ENCODE measurements at places on chromosomes 11 and 22.

GRCh38 chr11:104064034-104064630 is 27.7 kb downstream of the DDI1 start:
- no peak for DNase-seq

- DNase-seq = no peak
These were observed 32.2 kb downstream of the LRRC74B start for GRCh38 chr22:21077884-21078508.

GRCh38 chr11:96008161-96008720 is 84.3 kb upstream of the MTMR2 start:
- no peak for DNase-seq

DNA sequence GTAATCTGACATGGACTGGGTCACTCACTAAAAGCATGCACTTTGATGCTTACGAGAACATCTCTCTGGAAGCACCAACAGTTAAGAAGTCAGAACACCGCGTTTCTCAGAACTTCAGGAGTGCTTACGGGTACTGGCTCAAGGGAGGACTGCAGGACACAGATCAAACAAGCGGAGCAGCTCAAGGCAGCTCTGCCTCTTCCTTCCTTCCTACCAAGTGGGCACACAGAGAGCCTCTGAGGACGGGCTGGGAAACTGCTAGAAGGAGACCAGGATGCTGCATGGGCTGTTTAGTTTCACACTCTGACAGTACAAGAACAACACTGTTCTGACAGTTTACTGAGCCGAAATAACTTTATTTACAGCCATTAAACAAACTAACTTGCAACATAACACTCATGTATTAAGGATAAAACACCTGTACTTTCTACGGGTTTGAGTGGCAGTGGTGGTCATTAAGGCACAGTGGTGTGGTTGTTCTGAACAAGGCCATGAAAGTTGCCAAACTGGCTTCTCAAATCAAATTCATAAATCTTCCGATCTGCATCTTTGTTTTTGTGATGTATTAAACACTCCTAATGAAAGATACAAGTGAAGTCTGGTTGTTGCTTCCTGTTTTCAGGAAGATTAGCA is 37.5 kb downstream of the ARFGAP3 start:
- DNase-seq = no peak

GRCh38 chr11:12749442-12749841 is 75.2 kb downstream of the TEAD1 start:
- DNase-seq = no peak

GRCh38 chr11:93059117-93059957 is 89.9 kb downstream of the MTNR1B start:
- DNase-seq = no peak

DNA sequence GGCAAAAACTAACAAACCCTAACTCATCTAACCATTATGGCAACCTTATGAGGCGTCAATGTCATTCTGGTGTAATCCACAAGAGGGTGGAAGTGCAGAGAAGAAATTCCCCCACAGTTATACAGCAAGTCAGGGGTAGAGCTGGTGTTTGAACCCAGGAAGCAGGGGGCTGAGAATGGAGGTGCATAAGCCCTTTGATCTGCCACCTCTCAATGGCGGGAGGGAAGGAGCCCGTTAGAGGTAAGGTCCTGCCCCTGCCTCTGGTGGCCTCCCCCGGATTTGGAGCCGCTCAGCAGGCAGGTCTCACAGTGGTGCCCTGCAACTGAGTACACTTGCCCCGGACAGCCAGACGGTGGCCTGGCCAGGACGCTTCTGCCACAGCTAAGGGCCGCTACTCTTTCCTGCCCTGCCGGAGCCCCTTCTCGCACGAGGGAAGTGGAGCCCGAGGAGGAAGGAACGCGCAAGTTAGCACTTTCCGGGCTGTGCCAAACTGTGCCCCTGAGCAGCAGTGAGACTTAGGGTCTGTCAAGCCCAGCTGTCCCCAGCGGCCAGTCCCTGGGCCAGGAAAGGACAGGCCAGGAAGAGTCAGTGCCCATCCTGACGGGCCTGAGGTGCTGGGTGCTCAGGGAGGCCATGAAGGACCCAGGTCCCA is 1.1 kb downstream of the FXYD2 start:
- no peak for DNase-seq

- DNase-seq = no peak
These were observed 90.8 kb upstream of the KCNQ1OT1 start for GRCh38 chr11:2790568-2790921.

DNA sequence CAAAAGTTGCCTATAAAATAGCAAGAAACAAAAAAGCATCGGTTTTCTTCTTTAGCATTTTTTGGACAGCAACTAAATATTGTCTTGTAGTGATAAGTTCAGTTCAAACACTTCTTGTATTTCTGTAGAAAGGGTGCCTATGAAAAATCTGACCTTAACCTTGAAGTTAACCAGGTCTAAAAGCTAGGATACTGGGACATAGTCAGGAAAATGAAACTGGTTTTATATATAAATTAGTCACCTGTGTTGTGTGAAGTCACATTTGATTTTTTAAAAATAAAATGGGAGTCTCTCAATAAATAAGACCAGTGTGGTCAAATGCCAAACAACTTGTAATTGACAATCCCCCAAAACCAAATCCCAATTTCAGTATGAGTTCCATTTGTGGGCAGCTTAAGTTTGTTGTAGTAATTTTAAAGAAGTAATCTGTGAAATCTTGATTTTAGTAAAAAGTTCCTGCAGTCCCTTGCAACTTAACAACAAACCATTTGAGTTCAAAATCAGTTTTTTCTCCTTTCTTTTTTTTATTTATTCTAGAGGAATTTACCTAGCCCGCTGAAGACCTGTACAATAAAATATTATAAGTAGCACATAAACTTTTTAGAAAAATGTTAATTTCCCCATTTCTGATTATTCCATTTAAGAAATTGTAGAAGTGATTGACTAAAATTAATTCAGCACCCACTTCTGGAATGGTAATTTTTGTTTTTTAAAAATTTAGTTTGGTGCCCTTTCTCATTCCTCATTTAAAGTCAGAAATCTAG is 84.5 kb upstream of the PPARA start:
- DNase-seq = no peak

DNA sequence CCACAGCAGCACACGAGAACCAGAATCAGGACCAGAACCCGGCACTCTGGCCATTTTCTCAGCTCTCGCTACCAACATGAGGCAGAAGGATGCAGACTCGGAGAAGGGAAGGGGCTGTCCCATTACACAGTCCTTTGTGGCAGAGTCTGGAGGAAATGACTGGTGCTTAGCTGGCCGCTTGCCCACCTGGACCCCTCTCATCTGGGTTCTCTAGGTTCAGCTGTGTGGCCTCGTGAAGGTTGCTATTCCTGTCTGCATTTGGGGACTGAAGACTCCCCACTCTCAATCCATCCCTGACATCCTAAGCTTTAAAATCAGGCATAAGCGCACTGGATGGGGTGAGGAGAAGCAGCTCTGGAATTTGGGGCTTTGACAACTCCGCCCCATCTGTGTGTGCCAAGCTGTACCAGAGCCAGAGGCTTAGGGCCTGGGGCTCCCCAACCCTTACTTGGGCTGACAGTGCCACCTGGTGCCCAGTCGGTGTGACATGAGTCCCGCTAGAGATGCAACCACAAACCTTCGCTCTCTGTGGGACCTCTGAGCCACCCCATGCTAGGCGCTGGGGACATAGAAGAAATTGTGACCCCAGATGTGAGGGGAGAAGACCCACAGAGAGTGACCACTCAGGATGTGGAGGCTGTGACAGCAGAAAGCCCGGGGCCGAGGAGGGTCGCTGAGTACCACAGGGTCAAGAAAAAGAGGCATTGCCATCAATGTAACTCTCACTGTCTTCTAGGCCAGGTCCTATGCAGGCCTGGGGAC is 35.8 kb upstream of the FCHSD2 start:
- DNase-seq = peak; percentile 56

DNA sequence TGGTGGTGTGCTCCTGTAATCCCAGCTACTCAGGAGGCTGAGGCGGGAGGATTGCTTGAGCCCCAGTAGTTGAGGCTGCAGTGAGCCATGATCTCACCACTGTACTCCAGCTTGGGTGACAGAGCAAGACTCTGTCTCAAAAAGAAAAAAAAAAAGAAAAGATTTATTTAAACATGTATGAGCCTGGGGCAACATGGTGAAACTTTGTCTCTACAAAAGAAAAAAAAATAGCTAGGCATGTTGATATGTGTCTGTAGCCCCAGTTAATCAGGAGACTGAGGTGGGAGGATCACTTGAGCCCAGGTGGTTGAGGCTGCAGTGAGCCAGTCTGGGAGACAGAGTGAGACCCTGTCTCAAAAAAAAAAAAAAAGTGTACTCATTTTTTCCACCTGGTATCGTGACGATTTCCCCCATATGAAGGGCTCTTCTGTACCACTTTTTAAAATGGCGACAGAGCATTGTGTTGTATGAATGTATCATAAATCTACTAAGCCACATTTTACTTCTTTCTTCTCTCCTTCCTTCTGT is 16.4 kb upstream of the KCTD14 start:
- DNase-seq = no peak

GRCh38 chr11:30342736-30343166 is 19.8 kb downstream of the ARL14EP start:
- no peak for DNase-seq

GRCh38 chr11:78244546-78245255 is 56.0 kb downstream of the USP35 start:
- no peak for DNase-seq

DNA sequence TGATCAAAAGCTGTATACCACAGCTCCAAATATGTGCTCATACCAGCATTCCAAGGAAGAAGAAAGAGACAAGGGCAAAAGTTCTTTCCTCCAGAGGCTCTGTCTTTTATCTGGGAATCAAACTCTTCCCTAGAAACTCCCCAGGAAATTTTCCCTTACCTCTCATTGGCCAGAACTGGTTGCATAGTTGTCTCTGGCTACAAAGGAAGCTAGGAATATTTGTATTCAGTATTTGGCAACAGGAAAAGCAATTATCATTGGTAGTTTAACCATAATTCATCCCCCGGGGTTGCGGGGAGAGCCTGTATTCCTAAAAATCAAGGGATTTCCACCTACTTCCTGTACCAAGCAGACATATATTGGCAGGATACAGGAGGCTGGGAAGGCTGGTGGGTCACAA is 10.5 kb upstream of the ZFTA start:
- DNase-seq = no peak

GRCh38 chr11:86787656-86788055 is 12.7 kb upstream of the PRSS23 start:
- DNase-seq = no peak

DNA sequence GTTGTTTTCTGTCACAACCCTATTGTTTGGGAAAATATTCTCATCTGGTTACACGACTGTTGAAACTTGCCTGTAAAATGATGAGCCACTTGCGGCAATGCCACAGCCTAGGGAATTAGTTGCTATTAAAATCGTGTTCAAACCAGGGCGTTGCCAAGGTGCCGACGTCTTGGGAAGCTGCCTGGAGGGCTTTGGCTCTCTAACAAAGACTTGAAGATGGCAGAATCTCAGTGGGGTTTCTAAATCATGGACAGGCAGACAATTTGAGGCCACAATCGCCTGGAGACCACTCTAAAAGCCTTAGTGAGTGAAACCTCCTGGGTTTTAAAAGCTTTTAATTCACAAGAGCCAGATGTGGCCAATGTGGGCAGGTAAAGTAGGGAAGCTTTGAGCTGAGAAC is 117.2 kb upstream of the BMAL1 start:
- peak; percentile 32 for DNase-seq

DNA sequence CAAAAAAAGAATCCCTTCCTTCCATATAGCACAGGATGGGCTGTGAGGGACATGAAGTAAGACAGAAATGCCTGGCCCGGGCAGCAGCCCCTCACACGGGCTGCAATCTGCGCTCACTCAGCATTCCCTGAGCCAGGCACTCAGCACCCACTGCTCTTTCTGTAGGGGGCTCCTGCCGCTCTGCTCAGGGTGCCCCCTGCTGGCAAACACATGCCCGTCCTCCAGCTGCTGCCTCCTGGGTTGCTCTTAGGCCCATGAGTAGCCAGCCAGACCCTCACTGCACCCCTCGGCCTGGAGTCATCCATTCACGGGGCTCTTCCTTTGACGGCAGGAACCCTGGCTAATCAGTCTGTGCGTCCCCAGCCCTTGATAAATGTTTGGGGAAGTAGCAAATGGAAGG is 6.9 kb downstream of the MCAT start:
- no peak for DNase-seq

- no peak for DNase-seq
These were observed 517.9 kb downstream of the NTM start for GRCh38 chr11:131888230-131888855.

DNA sequence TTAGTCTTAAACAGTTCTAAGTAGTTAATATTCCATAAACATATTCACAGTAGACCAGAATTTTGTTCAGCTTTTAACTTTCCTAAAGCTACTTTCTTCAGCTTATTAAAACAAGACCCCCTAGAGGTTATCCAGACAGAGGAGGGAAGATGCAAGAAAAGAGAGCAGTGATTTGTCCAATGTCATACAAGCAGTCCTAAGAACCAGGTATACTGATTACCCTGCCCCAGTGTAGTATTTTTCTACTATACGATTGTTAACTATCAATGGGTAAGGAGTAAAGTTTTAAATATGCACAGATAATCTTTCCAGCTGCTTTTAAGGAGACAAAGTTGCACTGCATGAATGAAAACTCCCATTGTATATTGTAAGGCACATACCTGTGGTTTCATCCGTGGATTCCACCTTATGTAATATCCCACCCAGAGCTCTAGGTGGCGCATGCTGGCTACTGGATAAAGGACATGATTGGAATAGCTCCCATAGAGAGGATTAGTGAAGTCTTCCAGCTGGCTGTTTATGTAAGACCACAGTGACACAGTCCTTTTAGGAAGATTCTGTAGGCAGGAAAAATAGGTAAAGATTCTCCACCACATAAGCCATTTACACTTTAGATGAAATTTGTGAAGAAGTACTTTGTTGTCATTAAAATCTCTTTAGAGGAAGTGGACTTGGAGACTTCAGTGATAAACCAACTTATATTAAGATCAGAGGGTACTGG is 45.6 kb downstream of the CEP57 start:
- DNase-seq = peak; percentile 23

DNA sequence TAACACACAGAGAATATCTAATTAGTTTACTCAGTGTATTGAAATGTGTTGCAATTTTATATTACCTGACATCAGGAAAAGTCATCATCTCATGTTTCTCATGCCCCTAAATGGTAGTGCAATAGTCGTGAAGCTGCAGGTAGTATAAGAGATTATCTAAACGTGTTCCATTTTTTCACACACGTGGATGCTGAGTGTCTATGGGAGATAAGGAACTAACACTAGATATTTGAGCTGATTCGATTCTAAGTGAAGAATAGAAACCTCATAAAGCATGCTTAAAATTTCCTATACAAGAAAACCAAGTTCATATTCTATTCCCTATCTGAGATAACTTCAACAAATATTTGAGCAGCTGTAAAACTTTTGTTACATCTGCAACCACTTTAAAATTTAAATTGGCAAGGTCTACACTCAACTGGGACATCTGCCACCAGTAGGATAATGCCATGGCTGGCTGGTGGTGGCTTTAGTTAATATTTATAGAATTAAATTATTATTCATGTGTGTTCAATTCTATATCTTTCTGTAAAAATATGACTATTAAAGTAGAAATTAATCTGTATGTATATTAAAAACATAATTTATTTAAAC is 388.8 kb downstream of the LUZP2 start:
- DNase-seq = no peak

- DNase-seq = no peak
These were observed 307.7 kb downstream of the BUD13 start for GRCh38 chr11:116465056-116465455.

- DNase-seq = no peak
These were observed 704.2 kb upstream of the TENM4 start for GRCh38 chr11:80144897-80145594.
